HuH-7 (cell line): ENCODE measurements at places on chromosomes 5 and 9.

- DNase-seq: no peak
Observed at GRCh38 chr5:88787856-88788255, 95.1 kb downstream of the MEF2C start.

- DNase-seq: no peak
Observed at GRCh38 chr5:82448374-82448773, 170.2 kb upstream of the RPS23 start.

GRCh38 chr9:6152788-6153187, 62.8 kb upstream of the IL33 start:
- no peak for DNase-seq

DNA sequence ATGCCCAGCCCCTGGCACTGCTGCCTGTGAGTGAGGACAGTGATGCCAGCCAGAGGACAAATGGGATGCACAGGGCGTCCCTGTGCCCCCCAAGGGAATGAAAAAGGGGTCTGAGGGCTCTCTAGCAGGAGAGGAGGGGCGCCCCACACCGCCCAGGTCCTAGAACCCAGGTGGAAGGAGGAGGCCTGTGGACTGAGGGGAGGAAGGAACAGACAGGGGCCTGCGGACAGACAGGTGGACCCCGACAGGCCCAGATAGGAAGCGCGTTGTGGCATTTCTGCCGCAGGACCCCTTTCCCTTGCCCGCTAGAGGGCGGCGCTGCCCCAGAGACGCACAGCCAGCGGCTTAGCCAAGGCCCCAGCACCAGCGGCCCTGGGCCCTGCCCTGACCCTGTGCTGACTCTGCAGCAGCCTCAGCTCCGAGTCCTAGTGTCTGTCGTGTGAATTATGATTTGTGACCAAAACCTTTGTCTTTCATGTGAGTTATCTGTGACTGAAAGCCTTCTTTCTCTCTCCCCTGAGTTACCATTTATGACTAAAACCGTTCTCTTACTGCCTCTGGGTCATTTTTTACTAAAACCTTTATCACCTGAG, 30.7 kb downstream of the TRIP13 start:
- peak; percentile 89 for DNase-seq

- no peak for DNase-seq
Observed at GRCh38 chr5:139431706-139432105, 7.6 kb downstream of the DNAJC18 start.

DNA sequence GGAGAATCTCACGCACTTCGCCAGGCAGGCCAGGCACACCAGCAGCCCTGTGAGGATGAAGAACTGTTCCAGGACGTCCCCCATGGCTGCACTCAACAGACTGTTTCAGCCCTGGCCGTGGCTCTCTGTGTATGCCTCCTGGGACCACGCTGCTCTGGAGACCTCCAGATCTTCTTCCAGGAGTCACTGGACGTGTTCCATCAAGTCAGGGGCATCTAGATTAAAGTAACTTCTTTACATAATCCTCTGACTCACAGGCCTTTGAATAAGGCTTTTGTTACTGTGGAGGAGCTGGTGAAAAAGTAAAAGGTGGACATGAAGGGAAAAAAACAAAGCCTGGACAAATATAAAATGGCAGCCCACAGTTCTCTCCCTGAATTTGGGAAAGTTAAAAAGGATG, at the start of gene HSD17B3:
HSD17B3 (minus strand) TSS at position 156 of the 400 bp plus-strand sequence; CDS start at position 84, 72 bp downstream.
- DNase-seq: no peak

- DNase-seq: peak; percentile 73
Observed at GRCh38 chr9:136848393-136849037, 694 bp upstream of the PHPT1 start.

- DNase-seq: no peak
Observed at GRCh38 chr5:91061946-91062562, 321.1 kb downstream of the ARRDC3 start.

DNA sequence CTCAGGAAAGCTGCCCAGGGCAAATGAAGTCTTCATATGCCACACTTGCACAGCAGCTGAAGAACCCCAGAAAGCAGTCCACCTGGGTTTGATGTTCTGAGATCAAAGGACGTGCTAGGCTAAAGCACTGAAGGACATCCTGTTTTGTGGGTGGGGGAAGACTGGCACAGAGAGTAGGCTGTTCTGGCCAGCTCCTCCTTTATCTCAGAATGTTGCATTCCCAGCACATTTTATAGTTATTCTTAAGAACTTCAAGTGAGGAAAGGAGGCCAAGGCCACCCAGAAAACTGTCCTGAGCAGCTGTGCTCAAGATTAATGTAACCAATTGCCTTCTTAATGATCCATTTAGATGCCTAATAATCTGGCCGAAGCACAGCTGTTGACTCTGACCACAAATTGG, 10.9 kb downstream of the SHOC1 start:
- no peak for DNase-seq

GRCh38 chr5:123344816-123345426, 78.3 kb downstream of the CEP120 start:
- peak; percentile 1 for DNase-seq

DNA sequence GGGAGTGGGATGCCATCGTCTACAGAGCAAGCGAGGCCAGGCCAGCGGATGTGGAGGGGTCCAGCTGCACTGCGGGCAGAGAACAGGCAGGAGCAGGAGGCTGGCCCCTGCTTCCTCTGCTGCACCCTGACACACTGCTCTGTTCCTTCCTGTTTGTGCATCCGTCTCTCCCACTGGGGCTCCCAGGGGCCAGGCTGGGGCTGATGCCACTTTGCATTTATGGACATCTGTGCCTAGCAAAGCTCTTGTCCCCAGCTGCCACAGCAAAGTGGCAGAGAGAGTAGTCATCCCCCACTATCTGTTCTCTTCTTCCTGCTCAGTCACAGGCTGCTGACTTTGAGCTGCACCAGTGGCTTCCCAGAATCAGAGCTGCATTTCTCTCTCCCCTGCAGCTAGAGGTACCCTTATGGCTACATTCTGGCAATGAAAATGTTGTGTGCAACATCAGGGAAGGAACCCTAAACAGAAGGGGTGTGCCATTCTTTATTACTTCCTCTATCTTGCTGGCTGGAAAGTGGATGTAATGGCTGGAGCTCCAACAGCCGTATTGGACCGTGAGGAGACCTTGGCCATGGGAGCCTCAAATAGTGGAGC, 4.2 kb upstream of the NINJ1 start:
- DNase-seq: no peak

- no peak for DNase-seq
Observed at GRCh38 chr9:129319938-129320481, 141.9 kb upstream of the IER5L start.

- peak; percentile 72 for DNase-seq
Observed at GRCh38 chr5:43973318-43973717, 370.3 kb downstream of the NNT start.

DNA sequence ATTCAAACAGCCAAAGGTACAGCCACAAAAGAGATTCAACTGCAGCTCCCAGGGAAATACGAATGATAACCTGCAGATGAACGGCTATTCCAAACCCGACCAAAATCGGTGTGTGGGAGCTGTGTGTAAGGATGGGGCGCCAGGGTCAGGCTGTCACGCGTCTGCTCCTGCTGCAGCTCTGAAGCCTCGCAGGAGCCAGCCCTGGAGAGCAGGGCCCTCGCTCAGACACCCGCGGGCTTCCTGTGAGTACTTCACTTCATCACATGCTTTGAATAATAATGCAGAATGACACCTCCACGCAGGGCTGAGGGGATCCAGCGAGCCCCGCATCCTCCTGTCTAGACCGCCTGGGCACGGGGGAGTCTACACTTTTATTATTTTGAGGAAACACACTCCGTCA, 307.5 kb upstream of the IRX2 start:
- DNase-seq: no peak

DNA sequence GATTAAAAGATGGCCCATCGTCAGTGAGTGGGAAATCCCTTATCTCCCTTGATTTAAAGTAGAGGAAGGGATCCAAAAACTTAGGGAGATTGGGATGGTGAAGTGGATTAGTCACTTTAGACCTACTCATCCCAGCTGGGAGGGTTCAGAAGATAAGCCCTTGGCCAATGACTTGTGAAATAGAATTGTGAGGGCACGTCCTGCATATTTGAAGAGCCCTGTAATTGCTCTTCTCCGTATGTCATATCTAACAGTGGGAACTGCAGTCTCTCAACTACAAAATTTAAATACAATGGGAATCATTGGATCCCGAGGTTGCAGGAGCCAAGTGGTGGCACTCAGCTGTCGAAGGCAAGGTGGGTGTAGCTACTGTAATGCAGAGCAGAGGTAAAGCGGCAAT, 65.4 kb upstream of the C9orf72 start:
- no peak for DNase-seq

GRCh38 chr5:114839360-114839759, 330.3 kb downstream of the TRIM36 start:
- DNase-seq: no peak

DNA sequence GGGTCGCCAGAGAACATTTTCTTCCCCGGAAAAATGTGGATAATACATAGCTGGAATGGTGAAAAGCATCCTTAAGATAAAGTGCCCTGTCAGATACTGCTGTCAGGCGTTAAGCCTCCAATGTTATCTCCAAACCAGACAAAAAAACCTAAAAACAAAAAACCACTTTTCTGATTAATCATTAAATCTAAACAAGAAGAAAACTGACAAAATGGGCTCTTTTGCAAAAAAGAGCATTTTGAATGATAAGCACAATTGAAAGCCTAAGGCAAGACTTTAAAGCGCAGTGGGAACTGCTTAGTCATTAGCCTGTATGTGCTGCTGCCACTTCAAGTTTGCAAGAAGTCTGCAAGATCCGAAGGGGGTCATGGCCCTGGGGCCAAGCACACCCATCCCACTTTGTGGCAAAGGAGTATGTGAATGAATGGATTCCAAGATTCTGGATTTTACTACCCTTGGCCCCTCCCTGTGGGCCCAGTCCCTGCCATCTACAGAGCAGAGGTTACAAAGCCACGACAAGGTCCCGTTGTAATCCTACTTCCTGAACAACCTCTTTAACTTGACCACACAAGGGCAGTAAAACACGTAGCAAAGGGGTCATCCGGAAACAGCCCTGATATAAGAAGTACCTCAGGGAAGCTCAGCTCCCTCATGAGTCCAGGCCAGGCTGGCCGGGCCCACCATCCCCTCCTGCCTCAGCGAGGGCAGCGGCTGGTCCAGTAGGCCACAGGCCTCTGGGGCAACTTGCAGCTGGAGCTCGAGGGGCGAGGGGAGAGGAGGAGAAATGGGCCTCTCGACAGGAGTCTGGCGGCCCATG, 29.7 kb downstream of the SHB start:
- DNase-seq: peak; percentile 28
